ENCODE measurements at places on chromosomes 5 and 9.

GRCh38 chr9:26033336-26033735 is 355.1 kb upstream of the TUSC1 start:
- DNase-seq = no peak

- DNase-seq = no peak
Measured at GRCh38 chr9:99199938-99200539, 21.7 kb downstream of the ALG2 start.

- DNase-seq = no peak
Measured at GRCh38 chr9:69045821-69046220, 10.3 kb downstream of the FXN start.

DNA sequence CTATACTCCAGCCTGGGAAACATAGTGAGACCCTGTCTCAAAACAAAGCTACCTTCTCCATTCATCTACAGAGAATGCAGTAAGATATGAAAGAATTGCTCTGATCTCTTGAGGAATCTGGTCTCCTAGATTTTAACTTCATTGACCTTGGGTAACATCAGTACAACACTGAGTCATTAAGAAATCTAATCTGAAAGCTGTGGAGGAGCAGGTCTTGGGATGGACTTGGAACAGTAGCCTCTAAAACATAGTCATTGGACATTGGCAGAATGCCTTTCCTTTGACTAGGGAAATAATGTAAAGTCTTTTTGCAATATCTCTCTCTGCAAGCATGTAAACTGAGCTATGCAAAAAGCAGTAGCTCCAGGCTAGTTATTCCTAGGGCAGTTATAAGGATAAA is 58.1 kb downstream of the KCNN2 start:
- DNase-seq = no peak

DNA sequence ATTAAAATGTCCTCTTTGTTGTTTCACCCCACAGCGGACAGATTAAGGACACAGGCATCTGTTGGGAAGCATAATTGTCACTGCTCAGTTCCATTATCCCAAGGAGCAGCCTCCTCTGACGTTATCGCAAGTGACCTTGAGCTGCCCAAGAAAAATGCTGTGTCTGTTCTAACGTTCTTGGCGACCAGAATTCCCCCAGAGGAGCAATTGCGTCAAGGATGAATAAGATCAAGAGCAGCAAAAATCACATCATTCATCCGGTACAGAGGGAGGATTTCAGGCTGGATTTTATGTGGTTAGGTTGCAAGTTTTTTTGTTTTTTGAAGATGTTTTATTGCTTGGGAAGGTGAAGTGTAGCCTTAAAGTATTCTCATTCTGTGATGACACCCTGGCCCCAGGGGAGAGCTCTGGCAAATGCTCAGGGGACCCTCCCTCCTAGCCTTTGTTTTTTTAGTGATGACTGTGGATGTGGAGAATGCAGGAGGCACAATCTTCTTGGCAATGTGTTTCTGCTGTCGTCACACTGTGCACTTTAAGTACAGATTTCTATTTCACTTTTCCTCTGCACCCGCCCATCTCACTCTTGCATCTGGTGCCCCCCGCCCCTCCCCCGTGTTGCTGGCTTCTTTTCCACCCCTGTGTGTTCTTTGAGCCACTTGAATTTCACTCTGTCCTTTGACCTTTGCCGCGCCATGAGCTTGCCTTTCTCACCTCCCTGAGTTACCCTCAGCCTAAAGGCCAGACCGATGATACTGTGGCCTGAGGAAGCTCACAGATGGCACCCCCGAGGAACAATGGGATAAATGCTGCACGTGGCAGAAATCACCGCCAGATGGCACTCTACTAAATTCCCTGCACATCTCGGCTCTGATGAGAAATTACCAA is 308.5 kb downstream of the RAB3C start:
- DNase-seq = peak; percentile 24

- no peak for DNase-seq
Measured at GRCh38 chr9:93288341-93288740, 104.4 kb downstream of the WNK2 start.

GRCh38 chr5:172626031-172626581 is 15.0 kb upstream of the NEURL1B start:
- no peak for DNase-seq

- DNase-seq = no peak
Measured at GRCh38 chr9:86511614-86512360, 157.6 kb upstream of the TUT7 start.

Data from effector CD8-positive, alpha-beta T cell (primary cell).